Panc1 (cell line): ENCODE measurements at places on chromosomes 7 and 10. TPM values are rescaled to one million over a fixed set of nuclear protein-coding genes. Genes with fewer than 3 reads are reported as not detected.

Gene HIPK2
- total RNA-seq = 34.1 TPM

DNA sequence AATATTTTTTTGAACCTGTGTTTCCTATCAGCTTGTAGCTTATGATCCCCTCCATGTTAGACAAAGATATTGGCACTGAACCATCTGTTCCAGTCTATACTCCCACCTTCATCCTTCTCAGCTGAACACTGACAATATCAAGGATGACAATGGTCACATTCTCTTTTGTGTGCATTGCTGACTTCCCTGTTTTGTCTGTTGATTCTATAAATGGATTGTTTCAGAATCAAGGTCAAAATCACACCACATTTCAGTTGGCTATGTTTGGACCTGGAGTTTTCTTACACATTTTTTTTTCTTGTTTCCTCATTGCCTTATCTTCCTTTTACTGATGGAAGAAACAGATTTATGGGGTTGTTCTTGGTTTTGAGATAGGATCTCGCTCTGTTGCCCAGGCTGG, 11.3 kb upstream of the SMURF1 start:
- DNase-seq = no peak

GRCh38 chr10:94443549-94443948, 41.2 kb downstream of the TBC1D12 start:
- DNase-seq = no peak

Gene EPO
- total RNA-seq = not detected

GRCh38 chr7:146314962-146315361, 198.4 kb downstream of the CNTNAP2 start:
- DNase-seq = no peak

Gene MRC1
- 0.21 TPM for total RNA-seq

GRCh38 chr7:143980746-143981510, 19.2 kb upstream of the OR6B1 start:
- no peak for DNase-seq

Gene HYAL4
- not detected for total RNA-seq

Gene SP8
- total RNA-seq = not detected

DNA sequence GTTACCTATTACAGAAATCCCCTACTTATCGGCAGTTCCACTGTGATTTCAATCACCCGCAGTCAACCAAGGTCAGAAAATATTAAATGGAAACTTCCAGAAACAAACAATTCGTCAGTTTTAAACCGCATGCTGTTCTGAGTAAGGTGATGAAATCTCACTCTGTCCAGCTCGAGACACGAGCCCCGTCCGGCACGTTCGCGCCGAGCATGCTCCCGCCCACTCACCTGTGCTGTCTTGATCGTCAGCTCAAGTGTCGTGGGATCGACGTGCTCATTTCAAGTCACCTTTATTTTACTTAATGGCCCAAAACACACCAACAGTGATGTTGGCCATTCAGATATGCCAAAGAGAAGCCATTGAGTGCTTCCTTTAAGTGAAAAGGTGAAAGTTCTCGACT, 21.2 kb downstream of the ESYT2 start:
- DNase-seq = no peak

- DNase-seq = no peak
These were observed 219.7 kb upstream of the PPP2R2D start for GRCh38 chr10:131681122-131681521.

Gene C10orf67
- not detected for total RNA-seq

DNA sequence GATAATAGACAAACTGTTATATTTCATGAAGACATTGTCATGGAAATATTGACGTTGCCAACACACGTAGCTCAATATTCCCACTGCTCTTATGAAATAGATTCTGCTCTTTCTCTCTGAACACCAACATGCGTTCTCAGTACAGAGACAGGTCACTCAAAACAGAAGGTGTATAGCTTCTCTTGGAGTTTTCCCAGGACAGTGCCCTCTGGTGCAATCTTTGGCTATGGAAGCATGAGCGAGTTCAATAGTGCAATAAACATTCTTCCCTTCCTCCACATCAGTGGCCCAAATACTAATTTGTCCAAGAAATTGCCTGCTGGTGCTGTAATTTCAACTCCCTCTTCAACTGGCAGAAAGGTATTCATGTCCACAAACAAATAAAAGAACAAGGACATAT, 145.3 kb downstream of the MAGI2 start:
- no peak for DNase-seq

Gene VWA2
- 0.77 TPM for total RNA-seq

GRCh38 chr7:112990624-112991023, 96.0 kb downstream of the GPR85 start:
- no peak for DNase-seq

Gene C10orf143
- 1.0 TPM for total RNA-seq

Gene GARIN1A
- 1.2 TPM for total RNA-seq

DNA sequence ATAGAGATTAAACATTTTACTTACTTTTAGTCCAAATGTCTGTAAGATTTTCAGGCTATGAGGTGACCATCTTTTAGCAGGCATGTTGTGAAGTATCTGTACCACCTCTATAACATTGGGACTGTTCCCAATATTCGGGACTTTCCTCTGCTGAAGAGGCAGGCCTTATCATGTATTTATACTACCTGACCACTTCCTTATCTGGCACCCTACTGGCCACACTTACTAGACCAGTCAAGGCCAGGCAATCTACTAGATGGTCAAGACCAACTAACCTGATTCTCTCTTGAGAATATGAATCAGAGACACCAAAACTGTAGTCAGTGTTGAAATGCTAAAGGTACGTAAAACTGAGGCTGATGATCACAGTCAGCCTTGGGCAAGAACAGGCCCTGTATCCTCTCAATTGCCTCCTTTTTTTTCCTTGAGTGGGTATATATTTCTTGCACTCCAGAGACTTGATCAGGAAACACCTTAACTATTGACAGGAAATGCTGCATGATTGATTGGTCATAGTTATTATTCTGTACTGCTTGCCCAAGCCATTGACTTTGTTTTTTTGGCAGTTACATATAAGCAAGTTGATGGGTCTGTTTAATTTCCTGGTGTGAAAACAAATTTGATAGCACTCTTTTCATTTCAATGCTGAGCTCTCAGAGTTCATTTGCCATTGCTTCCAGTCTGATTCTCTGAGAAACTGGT, 5.2 kb upstream of the PRKAR2B start:
- no peak for DNase-seq

DNA sequence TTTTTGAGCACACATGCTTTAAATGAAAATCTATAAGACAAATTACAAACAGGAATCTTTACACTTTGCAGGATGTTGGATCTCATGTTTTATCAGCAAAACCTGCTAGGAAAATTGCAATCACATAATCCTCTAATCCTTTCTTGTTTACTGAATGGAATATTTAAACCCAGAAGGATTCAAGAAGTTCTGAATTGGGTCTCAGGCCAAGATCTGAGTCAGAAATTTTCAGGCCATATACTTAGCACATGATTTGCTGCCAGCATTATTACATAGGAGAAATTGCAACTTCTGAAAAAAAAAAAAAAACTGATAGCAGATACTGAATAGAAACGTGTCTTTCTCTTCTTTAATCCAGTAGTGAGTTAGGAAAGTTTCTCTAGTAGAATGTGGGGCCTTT, 1005.3 kb upstream of the POT1 start:
- DNase-seq = no peak

GRCh38 chr10:124665980-124666379, 78.2 kb downstream of the FAM53B start:
- DNase-seq = no peak

DNA sequence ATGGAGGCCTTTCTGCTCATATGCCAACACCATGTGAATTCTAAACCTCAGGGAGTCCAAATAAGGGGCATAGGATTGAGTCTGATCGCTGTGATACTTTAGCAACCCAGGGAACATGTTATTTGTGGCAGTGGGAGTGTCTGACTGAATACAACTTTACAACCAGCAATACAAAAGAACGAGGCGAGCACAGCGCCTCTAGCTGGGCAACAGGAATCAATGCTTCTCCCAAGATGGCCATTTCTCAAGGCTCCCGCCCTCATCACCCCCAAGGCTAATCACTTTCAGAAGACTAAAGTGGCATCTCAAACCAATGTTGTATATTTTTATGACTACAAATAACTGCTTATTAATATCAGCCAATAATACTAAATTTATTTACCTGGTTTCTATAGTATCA, 28.1 kb downstream of the YWHAG start:
- no peak for DNase-seq
